ENCODE measurements at places on chromosomes 16 and 17.
A peak's percentile ranks its signal among the peaks of the same experiment; 100 is the strongest.

GRCh38 chr17:46978489-46979146, 435 bp downstream of the RPRML start:
- peak; percentile 31 for DNase-seq

DNA sequence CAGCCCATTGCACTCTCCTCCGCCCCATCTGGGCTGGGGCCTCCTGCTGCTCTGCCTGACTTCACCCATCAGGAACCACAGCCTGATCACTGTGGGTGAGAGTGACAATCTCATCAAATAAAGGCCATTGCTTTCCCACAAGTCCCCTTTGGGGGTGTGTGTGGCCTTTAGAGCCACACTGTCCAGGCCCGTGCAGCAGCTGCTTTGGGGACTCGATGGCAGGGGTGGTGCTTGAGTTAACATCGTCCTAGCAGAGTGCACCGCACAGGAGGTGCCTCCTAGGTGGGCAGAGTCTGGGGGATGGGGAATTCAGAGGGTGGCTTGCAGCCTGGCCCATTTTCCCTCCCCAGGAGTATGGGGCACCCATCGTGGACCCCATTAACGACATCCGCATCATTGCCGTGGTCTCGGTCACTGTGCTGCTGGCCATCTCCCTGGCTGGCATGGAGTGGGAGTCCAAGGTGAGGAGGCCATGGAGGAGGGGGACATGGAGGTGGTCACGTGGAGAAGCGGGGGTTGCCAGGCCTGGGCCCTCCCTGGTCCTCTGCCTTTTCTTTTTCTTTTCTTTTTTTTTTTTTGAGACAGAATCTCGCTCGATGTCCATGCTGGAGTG, 5.4 kb downstream of the SLC12A3 start:
- DNase-seq: no peak

GRCh38 chr16:66422366-66422765, 4.7 kb upstream of the BEAN1 start:
- no peak for DNase-seq

GRCh38 chr16:6124136-6124535, 1026.5 kb upstream of the EEF2KMT start:
- no peak for DNase-seq

GRCh38 chr16:51409001-51409675, 258.1 kb upstream of the SALL1 start:
- no peak for DNase-seq

DNA sequence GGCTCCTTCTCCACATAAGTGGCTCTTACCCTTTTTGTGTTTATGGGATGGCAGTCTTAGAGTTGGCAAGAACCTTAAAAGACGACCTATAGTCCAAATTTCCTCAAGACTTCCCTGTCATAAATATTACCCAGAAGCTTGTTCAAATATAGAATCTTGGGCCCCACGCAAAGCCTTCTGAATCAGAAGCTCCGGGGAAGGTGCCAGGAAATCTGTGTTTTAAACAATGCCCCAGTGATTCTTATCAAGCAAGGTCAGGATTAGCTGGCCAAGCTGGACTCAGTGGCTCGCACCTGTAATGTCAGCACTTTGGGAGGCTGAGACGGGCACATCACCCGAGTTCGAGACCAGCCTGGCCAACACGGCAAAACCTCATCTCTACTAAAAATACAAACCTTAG, 85.7 kb downstream of the TIMM22 start:
- no peak for DNase-seq

GRCh38 chr16:85239871-85240270, 127.6 kb upstream of the CIBAR2 start:
- no peak for DNase-seq

GRCh38 chr17:7404737-7405349, 946 bp upstream of the TMEM256 start:
- DNase-seq: peak; percentile 75

DNA sequence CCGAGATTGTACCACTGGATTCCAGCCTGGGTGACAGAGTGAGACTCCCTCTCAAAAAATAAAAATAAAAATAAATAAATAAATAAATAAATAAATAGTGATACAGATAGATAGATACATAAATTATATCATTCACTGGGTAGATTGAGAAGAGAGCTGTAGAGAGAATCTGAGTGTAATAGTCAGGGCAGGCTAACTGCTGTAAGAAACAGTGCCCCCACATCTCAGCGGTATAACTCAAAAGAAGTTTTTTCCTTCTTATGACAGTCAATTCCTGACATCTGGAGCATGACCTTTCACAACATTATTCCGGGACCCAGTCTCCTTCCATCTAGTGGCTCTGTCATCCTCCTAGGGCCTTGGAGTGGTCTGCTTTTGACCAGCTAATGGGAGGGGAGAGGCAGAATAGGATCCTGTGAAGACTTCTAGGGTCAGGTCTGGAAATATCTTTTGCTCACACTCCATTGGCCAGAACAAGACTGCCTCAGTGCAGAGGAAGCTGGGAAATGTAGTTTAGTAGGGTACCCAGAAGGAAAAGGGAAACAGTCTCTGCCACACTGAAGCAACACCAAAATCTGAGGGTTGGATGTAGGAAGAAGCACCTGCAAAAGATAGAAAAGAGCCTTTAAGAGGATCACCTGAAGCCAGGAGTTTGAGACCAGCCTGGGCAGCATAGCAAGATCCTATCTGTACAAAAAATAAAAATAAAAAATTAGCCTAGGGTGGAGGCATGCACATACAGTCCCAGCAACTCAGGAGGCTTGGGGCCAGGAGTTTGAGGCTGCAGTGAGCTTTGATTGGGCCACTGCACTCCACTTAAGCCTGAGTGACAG, 3.0 kb upstream of the QPRT start:
- DNase-seq: peak; percentile 53

GRCh38 chr16:35743101-35743692, 2283.8 kb downstream of the TP53TG3F start:
- DNase-seq: no peak

DNA sequence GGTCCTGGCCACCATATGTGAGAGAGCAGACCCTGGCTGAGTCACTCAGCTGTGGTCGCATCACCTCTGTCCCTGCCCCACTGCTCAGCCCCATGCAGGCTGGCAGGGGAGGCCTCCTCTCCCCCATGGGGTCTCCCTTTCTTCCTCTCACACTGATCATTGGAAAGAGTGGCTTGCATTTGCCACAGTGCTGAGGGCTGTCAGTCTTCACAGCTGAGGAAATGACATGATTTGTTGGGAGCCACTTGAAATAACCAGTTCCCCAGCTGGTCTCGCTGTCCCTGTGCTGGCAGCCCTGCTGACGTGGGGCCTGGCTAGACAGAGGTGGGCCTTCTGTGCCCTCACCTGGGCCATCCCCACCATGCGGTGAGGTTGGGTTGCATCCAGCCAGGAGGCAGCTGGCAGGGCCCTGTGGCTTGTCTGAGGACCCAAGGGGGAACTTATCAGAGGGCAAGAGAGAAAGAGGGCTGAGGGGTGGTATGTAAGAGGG, 30.1 kb upstream of the MED9 start:
- DNase-seq: no peak

- peak; percentile 83 for DNase-seq
These were observed at the start of gene CNTNAP1 for GRCh38 chr17:42681976-42682721. Gene CNTNAP1, plus strand, starts transcription at chr17:42682531. Its CDS starts 299 bp downstream, at chr17:42682830.
